ENCODE measurements at places on chromosomes 4 and X.

- DNase-seq: peak; percentile 89
These were observed 32.4 kb upstream of the THOC2 start for GRCh38 chrX:123764967-123765871.

DNA sequence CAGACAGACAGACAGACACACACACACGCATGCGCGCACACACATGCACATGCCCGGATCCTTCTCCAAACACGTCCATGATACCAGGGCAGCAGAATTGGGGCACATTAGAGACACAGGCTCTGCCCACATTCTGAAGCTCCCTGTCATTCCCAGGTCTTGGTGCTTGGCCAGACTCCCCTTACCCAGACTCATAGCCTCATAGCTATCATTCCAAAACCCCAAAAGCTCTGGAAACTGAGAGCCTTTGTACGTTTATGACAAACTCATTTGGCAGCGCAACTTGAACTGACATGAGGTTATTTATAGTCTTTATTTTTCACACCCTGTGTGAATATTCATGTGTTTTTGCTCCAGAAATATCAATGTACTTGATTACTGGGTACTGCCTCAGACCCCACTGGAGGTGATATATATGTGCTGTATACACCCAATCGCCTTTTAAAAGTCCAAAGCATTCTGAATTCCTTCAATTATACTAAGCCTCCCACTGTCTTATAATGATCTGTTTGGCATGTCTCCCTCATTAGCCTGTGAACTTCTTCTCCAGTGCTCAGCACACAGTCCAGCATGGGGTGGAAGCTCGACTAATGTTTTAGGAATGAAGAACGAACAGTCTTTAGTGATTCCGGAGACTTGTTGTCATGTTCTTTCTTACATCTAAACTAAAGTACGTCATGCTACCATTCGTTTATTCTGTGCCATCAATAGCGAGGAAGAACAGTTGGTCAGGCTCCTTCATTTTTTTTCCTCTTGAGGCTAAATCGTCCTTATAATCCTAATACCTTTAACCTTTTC, 45.0 kb downstream of the RTL9 start:
- DNase-seq: peak; percentile 62

GRCh38 chrX:115261148-115261547, 27.3 kb upstream of the LRCH2 start:
- no peak for DNase-seq

GRCh38 chr4:87058356-87059073, 123.7 kb downstream of the AFF1 start:
- DNase-seq: peak; percentile 50

DNA sequence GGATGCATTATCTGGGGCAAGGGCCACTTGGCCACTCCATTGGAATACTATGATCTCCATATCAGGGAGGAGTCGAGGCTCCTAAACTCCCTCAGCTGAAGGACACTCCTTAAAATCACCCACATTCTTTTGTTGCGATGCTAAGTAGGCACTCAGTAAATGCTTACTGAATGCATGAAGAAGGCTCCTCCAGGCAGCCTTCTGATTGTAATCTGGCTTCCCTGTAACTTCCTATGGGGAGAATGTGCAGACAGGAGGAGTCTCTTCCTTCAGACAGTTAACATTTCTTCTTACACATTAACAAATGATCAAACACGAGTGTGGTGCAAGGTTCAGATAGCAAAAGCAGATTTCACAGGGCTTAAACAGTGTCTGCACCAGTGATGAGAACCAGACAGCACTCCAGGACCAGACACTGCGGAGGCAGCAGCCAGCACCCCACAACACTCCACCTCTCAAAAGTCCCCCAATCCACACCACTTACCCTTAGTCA, 21.4 kb upstream of the USO1 start:
- DNase-seq: no peak

GRCh38 chr4:85778632-85779131, 303.7 kb downstream of the ARHGAP24 start:
- peak; percentile 62 for DNase-seq

DNA sequence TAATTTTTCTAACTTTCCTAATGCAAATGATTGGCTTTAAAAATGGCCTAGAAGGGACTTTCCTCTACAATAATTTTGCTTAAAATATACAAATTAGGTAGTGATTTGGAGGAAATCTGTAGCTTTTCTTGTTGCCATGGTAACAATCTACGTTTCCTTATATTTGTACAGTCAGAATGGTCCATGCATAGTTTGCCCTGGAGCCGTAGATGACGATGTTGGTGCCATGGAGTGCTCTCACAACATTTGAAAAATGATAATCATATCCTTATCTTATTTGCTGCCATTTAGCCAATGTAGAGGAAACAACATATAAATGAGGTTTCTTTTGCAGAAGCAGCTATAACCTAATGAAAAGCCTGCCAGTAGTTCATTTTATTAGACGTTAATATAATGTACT, 89.0 kb upstream of the NMU start:
- DNase-seq: no peak

DNA sequence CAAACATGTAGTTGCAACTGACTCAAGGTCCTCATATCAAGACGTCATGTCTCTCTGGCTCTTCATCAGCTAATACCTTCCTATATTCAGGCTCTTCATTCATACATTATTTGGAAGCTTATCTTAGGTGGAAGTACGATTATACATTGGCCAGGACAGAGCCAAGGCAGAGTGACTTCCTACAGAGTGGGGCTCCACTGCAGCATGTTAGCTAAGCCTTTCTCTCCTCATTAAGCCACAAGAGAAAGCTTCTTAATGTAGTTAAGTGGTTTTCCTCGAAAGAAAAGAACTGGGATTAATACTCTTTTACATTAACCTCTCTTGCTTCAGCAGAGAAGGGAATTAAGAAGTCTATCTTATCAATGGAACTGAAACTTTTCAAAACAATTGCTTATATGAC, 15.0 kb downstream of the C4orf33 start:
- no peak for DNase-seq

GRCh38 chrX:136708348-136708747, 60.4 kb downstream of the CD40LG start:
- peak; percentile 43 for DNase-seq

- peak; percentile 40 for DNase-seq
These were observed 8.3 kb upstream of the CXCL8 start for GRCh38 chr4:73731968-73732610.

GRCh38 chrX:30659421-30659820, 6.2 kb downstream of the GK start:
- peak; percentile 93 for DNase-seq

DNA sequence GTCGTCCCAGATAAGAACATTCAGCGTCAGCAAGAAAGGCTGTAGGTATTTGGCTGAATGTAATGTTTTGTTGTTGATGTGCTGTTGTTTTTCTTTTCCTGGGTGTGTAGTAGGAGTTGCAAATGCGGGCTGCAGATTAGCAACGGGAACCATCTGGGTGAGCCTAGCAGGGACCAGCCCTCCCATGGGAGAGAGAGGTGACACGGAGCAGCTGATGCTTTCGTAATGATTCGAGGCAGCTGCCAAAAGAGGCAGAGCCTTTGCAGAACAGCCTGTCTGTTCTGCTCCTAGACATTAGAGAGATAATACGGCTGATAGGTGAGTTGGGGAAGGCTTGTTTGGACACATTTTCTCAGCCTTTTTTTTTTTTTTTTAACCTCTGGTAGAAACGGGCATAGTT, 25.3 kb downstream of the ARSF start:
- DNase-seq: peak; percentile 13
